ENCODE measurements at places on chromosomes 6 and 20. TPM values are rescaled to one million over a fixed set of nuclear protein-coding genes. Genes with fewer than 3 reads are reported as not detected.

DNA sequence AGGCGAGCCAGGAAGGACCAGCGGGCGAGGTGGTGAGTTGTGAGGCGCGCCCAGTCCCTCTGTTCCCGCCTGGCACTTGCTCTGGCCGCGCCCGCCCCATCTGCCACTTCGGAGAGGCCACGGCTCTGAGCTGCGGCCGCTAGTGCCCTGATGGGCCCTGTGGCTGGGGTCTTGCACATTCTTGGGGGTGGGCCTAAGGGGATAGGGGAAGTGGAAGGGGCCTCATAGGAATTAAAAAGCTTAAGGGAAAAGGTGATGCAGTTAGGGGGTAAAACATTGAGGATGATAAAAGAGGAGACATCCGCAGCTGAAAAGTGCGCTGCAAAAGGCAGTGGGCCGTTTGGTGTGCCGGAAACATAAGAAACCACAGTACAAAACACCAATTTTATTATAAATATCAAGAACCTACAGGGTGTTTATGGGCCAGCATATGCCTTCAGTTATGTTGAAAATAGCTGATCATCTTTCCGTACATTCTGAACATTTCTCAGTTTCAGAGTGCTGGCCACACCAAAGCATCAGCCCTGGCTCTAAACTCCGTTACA is 1.1 kb upstream of the PSMB8 start:
- ATAC-seq = no peak

- ATAC-seq = no peak
These were observed 8.3 kb upstream of the KIF25 start for GRCh38 chr6:167988945-167989841.

LAMP5 gene
- total RNA-seq = not detected

DNA sequence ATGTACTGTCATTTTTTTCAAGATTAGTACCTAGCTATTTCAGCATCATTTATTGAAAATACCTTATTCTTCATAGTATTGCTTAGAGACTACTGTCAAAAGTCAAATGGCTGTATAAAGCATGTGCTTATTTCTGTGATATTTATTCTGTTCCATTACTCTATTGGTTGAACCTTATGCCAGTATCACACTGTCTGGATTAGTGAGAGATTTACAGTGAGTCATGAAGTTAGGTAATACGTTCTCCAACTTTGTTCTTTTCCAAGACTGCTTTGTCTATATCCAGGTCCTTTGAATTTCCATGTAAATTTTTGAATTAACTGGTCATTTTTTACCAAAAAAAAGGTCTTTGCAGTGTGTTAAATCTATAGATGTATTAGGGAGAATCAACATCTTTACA is 18.6 kb upstream of the RNF217 start:
- ATAC-seq = no peak

DNA sequence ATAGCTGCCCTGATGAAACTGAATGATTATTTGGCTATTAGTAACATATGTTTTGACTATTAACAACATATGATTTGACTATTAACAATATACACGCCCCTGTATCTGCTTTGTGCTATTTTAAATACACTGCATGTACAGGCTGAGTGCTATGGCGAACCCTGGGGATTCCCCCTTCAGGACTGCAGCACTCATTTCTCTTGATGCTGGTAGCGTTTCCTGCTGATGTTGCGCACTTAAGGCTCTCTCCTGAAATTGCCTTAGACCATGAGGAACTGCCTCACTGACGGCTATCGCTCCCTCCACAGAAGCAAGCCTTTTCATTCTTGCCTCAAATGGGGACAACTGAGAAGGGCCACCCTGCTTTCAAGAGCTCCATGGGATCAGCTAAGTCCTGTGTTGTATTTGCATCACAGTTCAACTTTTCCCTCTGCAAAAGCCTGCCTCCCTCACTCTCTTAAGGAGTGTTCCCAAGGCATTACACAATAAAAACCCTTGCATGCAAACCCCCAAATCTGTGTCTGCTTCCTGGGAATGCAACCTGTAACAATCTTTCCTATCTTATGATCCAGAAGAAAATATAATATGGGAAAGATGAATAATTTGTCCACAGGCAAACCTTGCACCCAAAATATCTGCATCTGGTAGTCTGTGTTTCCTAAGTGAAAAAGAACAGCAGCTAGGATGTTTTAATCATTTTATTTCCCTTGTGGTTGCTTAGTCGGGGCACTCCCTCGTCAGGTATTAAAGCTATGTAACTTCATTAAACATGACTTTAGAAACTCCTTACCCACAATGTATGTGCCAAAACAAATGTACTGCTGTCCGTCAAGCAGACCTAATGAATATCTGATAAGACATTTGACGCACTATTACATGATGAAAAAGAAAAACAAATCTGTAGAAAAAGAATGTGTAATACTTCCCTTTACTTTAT is 456.4 kb downstream of the COL12A1 start:
- ATAC-seq = no peak

SEC23B gene
- total RNA-seq = 20.9 TPM

ANKEF1 gene
- 0.87 TPM for total RNA-seq

- ATAC-seq = no peak
These were observed 38.6 kb downstream of the PDYN start for GRCh38 chr20:1955217-1955616.

PARD6B gene
- total RNA-seq = 2.4 TPM

DNA sequence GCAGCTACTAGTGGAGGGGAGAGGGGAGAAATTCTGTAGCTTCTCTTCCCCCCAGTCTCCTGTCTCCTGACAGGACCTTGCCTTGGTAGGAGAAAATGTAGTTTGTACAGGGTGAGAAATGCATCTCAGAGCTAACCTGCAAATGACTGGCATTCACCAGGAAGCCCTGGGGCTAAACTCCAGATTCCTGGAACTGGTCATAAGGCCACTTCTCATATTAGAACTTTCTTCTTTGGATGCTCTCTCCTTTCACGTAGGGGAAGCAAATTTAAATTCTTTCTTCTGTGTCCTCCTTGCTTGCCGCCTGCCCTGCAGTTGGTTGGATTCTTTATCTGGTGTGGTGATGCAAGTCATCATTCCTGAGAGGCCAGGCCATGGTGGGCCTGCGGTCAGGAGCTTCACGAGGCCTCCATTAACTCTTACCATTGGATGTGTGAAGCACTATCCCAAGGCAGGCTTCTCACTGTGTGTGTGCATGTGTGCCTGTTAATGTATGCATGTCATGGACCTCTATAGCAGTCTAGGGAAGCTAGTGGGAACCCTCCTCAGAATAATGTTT is 182.0 kb downstream of the PHF3 start:
- ATAC-seq = no peak

GRCh38 chr6:69416776-69417175 is 380.0 kb downstream of the LMBRD1 start:
- ATAC-seq = no peak

- ATAC-seq = no peak
These were observed 3.5 kb upstream of the PSORS1C2 start for GRCh38 chr6:31142361-31142761.

DNA sequence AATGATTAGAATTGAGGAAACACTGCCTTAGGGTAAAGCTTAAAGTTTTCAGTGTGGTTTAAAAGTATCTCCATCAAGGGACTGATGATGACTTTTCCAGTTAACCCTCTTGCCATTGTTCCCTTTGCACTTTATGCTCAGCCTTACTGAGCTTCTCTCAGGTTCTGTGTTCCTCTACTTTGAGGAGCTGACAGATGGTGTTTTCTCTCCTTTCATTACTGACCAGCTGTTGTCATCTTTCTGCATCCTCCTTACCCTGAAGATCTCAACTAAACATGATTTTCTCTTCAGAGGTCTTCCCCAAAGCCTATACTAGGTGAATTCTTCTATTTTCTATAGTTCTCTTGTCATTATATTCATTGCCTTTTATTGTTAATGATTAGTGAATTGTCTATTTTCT is 475.6 kb upstream of the SYNCRIP start:
- ATAC-seq = no peak

GRCh38 chr6:3997177-3997770 is 81.7 kb downstream of the FAM217A start:
- ATAC-seq = peak; percentile 36

- no peak for ATAC-seq
These were observed 3.1 kb downstream of the SEMG1 start for GRCh38 chr20:45209924-45210323.

DNA sequence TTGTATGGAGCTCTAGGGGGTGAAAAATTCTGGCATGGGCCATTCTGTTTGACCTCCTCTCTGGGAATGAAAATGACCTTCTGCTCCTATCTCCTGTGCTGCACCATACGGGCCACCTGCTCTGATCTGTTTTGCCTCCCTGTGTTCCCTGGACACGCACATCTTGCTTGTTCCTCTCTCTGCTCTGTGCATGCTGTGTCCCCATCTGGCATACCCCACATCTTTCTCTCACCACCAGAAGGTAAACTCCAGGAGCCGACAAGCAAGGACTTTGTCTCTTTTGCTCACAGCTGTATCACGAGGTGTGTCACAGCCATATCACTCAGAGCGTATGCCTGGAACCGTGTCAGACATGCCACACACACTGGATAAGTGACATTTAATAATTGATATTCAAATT is 208.4 kb upstream of the DTNBP1 start:
- no peak for ATAC-seq

GPR6 gene
- not detected for total RNA-seq

RHAG gene
- total RNA-seq = 0.25 TPM

DNA sequence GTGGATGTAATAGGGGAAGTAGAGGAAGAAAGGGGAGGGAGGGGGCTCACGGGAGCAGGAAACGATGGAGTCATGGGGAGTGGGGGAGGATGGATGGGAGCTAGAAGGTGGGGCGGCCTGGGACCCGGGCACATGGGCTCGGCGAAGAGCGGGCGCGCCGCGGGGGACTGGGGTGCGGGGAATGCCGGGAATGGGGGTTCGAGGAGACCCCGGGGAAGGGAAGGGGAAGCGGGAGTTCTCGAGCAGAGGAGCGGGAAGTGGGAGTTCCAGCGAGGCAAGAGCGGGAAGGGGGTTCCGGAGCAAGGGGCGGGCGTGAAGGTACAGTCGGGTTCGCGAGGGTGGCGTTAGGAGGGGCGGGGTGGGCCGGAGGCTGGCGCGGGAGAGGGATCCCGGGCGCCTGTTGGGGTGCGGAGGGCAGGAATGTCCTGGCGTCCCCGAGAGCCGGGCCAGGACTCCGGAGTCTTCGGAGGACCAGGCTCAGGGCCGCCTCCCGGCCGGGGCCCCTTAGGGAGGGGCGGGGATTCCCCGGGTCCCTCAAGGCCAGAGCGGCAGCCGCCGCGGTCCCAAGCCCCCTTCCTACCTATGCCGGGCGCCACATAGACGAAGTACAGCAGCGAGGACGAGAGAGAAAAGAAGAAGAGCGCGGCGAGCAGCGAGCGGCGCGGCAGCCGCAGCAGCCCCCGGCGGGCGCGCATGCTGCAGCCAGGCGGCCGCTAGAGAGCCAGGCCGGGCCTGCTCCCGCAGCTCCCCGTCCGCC is 504 bp downstream of the B4GALT5 start:
- ATAC-seq = peak; percentile 62

- ATAC-seq = no peak
These were observed 2.8 kb downstream of the VSX1 start for GRCh38 chr20:25079171-25079570.

- ATAC-seq = no peak
These were observed 68.5 kb upstream of the DUSP22 start for GRCh38 chr6:223763-224162.

GRCh38 chr6:159902620-159903019 is 11.8 kb downstream of the MAS1 start:
- ATAC-seq = no peak

EGFL8 gene
- total RNA-seq = 5.0 TPM

CD83 gene
- 2.4 TPM for total RNA-seq

DNA sequence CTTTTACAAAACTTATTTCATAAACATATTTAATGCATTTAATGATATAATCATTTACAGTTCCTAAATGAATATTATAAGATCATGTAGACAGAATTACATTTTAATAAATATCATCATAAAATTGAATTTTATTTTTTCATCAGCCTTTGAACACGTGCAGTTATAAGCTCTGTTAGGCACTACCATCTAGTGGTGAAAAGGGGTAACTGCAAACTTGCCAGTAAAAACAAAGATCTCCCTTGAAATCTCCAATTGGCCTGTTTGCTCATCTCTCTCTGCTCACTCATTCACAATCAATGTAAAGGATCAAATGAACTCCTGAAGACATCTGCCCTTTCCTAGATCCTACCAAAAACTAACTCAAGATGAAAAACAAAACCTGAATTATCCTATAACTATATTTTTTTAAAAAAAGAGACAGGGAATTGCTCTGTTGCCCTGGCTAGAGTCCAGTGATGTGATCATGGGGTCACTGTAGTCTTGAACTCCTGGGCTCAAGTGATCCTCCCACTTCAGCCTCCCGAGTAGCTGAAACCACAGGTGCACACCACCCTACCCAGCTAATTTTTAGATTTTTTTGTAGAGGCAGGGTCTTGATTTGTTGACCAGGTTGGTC is 31.7 kb downstream of the SAMHD1 start:
- no peak for ATAC-seq

RNF182 gene
- total RNA-seq = 0.27 TPM

GRCh38 chr6:36296240-36296639 is 26.4 kb downstream of the PNPLA1 start:
- ATAC-seq = no peak

GRCh38 chr20:6998909-6999308 is 231.4 kb downstream of the BMP2 start:
- no peak for ATAC-seq

- ATAC-seq = no peak
These were observed 51.3 kb downstream of the RNASET2 start for GRCh38 chr6:166905013-166905412.

GRCh38 chr6:65113581-65113980 is 593.4 kb downstream of the EYS start:
- no peak for ATAC-seq

GRCh38 chr6:5102267-5102970 is 17.3 kb downstream of the PPP1R3G start:
- ATAC-seq = no peak

DNA sequence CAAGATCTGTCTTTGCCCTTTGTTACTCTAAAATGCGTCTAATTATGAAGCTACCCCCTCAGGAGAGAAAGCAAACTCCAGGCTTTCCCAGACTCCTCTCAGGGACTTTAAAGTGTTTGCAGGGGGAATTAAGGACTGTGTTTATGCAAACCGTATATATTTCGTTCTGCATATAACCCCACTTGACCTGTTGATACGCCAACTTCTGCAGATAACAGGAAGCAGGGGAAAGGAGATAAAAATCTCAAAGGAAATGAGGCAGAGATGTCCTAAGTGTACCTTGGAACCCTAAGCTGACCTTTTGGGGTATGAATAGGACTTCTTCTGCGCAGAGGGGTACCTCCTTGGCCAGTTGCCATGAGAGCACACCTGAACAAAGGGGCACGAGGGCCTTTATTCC is 8.1 kb downstream of the SYCP2L start:
- no peak for ATAC-seq

GRCh38 chr20:2382833-2383232 is 2.1 kb downstream of the TGM6 start:
- no peak for ATAC-seq

GRCh38 chr6:134619077-134619476 is 301.2 kb upstream of the SGK1 start:
- ATAC-seq = no peak

DNA sequence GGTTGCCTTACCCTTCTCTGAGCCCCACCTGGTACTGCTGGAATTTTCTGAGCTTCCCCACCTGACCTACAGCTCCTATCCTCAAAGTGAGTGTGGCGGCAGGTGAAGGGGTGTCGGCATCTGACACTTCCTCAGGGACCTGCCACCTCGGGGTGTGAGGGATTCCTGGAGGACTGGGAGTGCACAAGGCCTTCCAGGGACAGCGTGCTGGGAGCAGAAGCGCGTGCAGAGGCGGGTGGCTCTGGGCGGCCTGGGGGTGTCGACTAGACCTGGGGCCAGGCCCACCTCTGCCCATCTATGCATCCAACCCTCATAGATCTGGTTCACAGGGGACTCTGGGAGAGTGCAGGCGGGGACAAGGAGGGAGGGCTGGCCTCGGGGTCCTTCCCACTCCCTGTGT is 7.8 kb downstream of the DLGAP4 start:
- ATAC-seq = no peak
